ENCODE measurements at places on chromosomes 1 and 21. TPM values are rescaled to one million over a fixed set of nuclear protein-coding genes. Genes with fewer than 3 reads are reported as not detected.
A peak's percentile ranks its signal among the peaks of the same experiment; 100 is the strongest.

GRCh38 chr1:184648856-184649201, 105.8 kb downstream of the EDEM3 start:
- no peaks in the 10 kb centered on the region for H3K27me3 ChIP-seq
- H3K36me3 ChIP-seq: no peaks in the 10 kb centered on the region
- H3K4me3 ChIP-seq: no peak overlapping the region
- H3K4me1 ChIP-seq: peaks cover 9% of the 10 kb centered on the region
- no peak overlapping the region for H3K27ac ChIP-seq
- DNase-seq: no peak

The FABP3 gene
- total RNA-seq: 5.6 TPM

- peak; percentile 45 for DNase-seq
- H3K4me3 ChIP-seq: peak within 1 kb of the TSS; percentile 92
- H3K27ac ChIP-seq: peak within 1 kb of the TSS; percentile 78
- peaks cover 11% of the 10 kb centered on the region for H3K4me1 ChIP-seq
- peaks cover 5% of the 10 kb centered on the region for H3K27me3 ChIP-seq
Observed at GRCh38 chr1:966135-966703, at the start of gene PLEKHN1. Gene PLEKHN1, plus strand, starts transcription at chr1:966482. Its CDS starts 50 bp downstream, at chr1:966532.

DNA sequence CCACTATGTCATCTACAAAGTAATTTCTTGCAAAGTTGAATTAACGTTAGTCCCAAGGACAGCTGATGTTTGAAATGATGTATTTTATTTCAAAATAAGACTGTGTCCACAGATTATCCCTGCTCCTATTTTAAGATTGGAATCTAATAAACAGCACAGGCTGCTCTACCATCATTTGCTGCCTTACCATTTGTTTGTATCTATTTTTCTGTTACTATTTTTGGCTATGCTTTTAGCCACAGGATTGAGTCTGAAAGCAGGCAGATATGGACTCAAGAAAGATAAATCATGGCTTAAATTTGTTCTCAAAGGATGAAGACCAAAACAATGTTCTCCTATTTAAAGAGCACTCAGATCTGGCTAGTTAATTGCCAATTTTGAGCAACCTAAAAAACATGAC, 105.3 kb downstream of the RGS2 start:
- H3K4me1 ChIP-seq: no peaks in the 10 kb centered on the region
- no peak for DNase-seq
- no peaks in the 10 kb centered on the region for H3K27me3 ChIP-seq

Data from IMR-90 (cell line).